ENCODE measurements at places on chromosomes 2 and 18. TPM values are rescaled to one million over a fixed set of nuclear protein-coding genes. Genes with fewer than 3 reads are reported as not detected.

GPR75 gene
- 1.3 TPM for total RNA-seq

EFR3B gene
- 2.4 TPM for total RNA-seq

OSR1 gene
- 41.5 TPM for total RNA-seq

LRRC30 gene
- not detected for total RNA-seq

GRCh38 chr2:114542695-114543094 is 100.3 kb downstream of the DPP10 start:
- H3K4me1 ChIP-seq: no peaks in the 10 kb centered on the region
- DNase-seq: no peak
- H3K27me3 ChIP-seq: no peaks in the 10 kb centered on the region
- no peak overlapping the region for H3K4me3 ChIP-seq
- no peaks in the 10 kb centered on the region for H3K36me3 ChIP-seq
- peak overlapping the region; percentile 42 for H3K27ac ChIP-seq

- H3K36me3 ChIP-seq: no peaks in the 10 kb centered on the region
- no peak for DNase-seq
- H3K27ac ChIP-seq: no peak overlapping the region
- no peaks in the 10 kb centered on the region for H3K27me3 ChIP-seq
- H3K4me1 ChIP-seq: no peaks in the 10 kb centered on the region
Measured at GRCh38 chr2:17043173-17043572, 377.5 kb upstream of the CYRIA start.

GRCh38 chr2:174568425-174568824 is 29.2 kb downstream of the WIPF1 start:
- DNase-seq: no peak
- no peak overlapping the region for H3K4me3 ChIP-seq
- H3K27me3 ChIP-seq: no peaks in the 10 kb centered on the region
- peaks cover 96% of the 10 kb centered on the region for H3K36me3 ChIP-seq
- H3K4me1 ChIP-seq: no peaks in the 10 kb centered on the region
- H3K27ac ChIP-seq: no peak overlapping the region

- no peaks in the 10 kb centered on the region for H3K4me1 ChIP-seq
- DNase-seq: no peak
- H3K27ac ChIP-seq: no peak overlapping the region
- H3K36me3 ChIP-seq: no peaks in the 10 kb centered on the region
Measured at GRCh38 chr18:54215069-54215468, 9.4 kb downstream of the MBD2 start.

- no peaks in the 10 kb centered on the region for H3K27me3 ChIP-seq
- no peaks in the 10 kb centered on the region for H3K4me1 ChIP-seq
- DNase-seq: no peak
- H3K36me3 ChIP-seq: peaks cover 43% of the 10 kb centered on the region
Measured at GRCh38 chr2:3172265-3172935, 205.2 kb downstream of the EIPR1 start.
